ENCODE measurements at places on chromosomes 12 and 14. TPM values are rescaled to one million over a fixed set of nuclear protein-coding genes. Genes with fewer than 3 reads are reported as not detected.

Gene PRKAB1
- 16.0 TPM for total RNA-seq

Gene SLC41A2
- 16.8 TPM for total RNA-seq

Gene NUBPL
- total RNA-seq: 12.2 TPM

Gene FGF23
- not detected for total RNA-seq

Gene GPR132
- under 0.01 TPM for total RNA-seq

Gene CPNE6
- not detected for total RNA-seq
